NCI-H1092 treated with DMSO at 0.1 percent for 48 hours (cell line): ENCODE measurements at places on chromosomes 1 and 21.

- no peak for DNase-seq
These were observed 85.7 kb upstream of the KRTAP19-8 start for GRCh38 chr21:31124010-31124409.

GRCh38 chr1:45332346-45332720 is 5.6 kb downstream of the HPDL start:
- DNase-seq = no peak

DNA sequence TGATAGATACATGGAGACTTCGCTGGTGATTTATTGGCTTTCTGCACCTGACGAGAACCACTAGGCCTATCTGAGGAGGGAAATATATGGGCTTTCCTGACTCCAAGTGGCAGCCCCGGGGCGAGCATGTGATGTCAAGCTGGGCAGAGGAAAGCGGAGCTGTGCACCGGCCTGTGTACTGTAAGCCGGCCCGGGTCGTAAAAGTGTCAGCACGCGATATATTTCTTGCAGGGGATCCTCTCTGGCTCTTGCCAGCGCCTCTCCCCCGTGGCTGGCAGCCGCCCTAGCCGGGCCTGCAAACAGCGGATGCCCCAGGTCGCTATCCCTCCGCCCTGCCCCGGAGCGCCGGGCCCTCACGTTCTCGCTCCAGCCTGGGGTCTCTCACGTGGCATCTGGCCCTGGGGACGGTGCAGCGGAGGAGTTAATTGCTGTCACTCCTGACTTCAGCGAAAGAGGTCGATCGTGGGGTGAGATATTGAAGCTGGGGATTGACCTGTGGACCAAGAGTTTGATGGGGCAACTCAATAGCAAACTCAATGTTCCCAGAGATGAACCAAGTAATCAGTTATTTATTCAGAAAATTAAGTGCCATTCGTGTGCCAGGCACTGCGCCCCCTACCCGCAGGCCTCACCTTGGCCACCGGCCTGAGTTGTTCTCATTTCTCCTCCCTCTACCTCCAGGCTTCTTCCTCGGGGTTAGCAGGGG is 41.0 kb upstream of the HAO2 start:
- peak; percentile 62 for DNase-seq

GRCh38 chr1:107807405-107807804 is 157.6 kb downstream of the VAV3 start:
- no peak for DNase-seq

GRCh38 chr1:116460261-116460660 is 87.2 kb downstream of the ATP1A1 start:
- no peak for DNase-seq

DNA sequence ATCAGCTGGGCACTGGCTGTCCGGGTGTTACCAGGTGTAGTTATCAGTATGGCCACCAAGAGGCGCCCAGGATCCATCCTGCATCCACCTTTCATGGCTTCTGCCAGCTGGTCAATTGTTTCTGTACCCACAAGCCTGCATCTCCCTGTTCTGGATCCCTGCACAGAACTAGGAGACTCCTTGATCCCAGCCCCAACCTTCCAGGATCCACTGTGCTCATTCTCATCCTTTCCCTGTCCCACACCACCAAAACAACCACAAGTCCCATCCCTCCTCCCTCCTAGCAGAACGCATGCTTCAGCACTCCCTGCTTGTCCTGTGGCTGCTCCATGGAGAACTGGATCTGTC is 27.2 kb upstream of the FOXE3 start:
- DNase-seq = peak; percentile 12

DNA sequence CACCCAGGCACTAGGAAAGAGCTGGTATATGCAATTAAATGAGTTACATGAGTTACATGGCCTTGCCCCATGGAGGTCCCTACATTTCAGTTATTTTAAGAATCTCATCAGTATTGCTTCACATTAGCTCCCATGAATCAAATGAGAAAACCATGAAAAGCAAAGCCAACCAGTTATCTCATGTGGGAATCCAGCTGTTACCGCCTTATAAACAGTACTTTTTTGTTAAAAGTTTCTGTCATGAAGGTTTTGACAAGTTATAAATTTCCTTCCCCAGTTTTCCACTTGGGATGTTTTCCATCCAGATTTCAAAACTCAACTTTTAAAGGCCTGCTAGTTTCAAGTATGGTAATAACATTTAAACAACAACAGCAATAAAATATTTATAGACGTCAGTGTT is 544.8 kb downstream of the NUF2 start:
- no peak for DNase-seq

- DNase-seq = no peak
These were observed 18.8 kb downstream of the SSBP3 start for GRCh38 chr1:54387419-54387818.

- peak; percentile 59 for DNase-seq
These were observed 829 bp downstream of the SPEN start for GRCh38 chr1:15848143-15848928.

DNA sequence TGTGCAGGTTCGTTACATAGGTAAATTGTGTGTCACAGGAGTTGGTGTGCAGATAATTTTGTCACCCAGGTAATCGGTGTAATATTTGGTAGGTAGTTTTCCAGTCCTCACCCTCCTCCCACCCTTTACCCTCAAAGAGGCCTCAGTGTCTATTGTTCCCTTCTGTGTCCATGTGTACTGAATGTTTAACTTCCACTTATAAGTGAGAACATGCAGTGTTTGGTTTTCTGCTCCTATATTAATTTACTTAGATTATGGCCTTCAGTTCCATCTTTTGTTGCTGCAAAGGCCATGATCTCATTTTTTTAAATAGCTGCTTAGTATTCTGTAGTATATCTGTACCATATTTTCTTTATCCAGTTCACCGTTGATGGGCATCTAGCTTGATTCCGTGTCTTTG is 87.3 kb downstream of the RPS6KC1 start:
- DNase-seq = peak; percentile 31

DNA sequence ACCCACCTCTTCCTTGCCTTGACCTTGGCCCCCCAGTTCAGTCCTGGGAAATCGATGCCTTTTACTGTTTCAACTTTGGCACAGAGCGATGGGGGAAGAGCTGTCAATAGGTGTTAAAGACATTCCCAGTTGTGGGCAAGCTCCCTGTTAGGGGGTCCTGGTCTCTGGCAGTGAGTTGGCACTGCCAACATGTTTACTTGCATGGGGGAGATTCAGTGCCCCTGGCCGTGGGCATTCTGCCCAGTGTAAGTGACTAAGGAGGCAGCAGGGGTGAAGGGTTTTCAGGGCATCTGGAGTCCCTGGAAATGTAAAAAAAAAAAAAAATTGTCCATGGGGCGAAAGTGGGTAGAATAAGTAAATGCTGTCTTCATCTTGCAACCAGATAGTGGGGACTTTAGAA is 407.0 kb downstream of the PTPRU start:
- no peak for DNase-seq

DNA sequence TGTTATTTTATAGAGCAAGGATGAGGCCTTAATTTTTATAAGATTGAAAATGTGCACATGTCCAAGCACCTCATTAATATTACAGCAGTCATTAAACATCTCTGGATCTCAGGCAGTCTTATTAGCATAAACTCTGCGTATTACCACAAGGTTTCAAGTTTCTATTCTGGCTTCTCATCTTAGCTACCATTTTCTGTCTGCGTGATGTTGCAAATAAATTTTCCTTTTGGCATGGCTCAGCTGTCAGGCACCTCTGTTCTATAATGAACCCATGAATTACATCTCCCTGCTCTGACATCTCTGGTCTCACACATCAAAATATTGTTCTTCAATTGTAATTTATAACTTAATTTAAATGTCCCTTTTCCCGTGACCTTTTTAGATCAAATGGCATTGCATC is 156.5 kb downstream of the SLC45A1 start:
- DNase-seq = peak; percentile 66

DNA sequence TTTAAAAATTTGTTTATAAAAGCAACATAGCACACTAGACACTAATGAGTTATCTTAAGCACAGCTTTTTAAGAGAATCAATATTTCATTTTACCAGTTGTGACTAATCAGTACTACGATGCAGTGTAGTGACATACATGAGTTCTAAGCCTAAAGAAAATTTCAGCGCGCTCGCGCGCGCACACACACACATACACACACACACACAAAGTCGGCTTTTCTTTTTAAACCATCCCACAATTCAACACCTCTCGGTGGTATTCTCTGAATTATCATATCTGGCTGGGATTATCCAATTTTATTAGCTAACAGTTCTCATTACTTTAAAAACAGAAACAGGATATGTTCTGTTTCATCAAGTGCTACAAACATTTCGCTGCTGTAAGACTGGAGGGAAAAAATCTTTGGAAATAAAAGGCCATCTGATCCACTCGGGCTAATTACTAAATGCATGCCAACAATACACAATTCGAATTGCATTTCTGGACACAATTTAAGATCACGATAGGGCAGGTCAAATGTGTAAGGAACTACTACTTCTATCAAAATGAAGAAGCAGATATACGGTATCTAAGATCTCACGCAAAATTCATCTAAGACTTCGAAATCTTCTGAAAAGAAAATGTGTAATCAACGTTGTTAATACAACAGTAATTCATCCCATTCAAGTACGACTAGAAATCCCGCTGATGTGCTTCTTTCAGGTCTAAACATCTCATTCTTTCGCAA is 1.2 kb downstream of the TUT4 start:
- DNase-seq = no peak

DNA sequence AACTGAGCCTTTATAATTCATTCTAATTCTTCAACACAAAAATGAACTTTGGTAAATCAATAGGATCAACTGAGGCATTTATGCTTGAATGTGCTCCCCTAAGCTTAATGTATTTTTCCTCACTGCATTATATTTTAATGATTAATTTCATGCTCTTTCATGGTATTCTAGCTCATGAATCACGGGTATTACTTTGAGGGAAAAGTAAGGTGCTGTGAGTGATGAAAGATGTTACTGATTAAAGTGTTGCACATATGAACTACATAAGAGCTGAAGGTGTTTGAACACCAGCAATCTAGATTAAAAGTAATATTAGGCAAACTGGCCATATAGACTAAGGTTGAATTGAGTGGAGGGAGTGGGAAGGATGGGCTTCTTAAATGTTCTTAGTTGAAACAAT is 1.9 kb downstream of the DPYD start:
- DNase-seq = no peak

- DNase-seq = no peak
These were observed 9.2 kb downstream of the FBXO28 start for GRCh38 chr1:224123136-224123535.

GRCh38 chr1:44553771-44554170 is 120.5 kb downstream of the TMEM53 start:
- DNase-seq = no peak

DNA sequence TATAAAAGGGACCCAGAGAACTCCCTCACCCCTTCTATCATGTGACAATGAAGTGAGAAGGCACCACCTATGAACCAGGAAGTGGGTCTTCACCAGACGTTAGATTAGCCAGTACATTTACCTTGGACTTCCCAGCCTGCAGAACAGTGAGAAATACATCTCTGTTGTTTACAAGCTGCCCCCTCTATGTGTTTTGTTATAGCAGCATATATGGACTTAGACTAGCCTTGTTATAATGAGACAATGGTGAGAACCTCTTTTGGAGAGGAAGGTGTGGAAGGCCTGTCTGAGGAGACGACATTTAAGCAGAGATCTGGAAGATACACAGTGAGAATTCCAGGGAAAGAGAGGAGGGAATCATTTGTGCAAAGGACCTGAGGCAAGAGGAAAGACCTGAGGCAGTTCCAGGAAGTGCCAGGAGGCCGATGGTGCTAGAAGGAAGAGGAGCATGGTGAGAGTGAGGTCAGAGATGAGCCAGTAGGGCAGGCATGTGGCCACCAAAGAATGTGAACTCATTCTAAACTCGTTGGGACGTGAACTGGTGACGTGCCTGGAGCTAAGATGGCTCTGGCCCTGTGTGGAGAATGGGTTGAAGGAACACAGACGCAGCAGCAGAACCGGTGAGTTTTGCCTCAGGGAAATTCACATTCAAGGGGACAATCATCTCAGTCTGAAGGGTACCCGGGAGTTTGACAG is 98.9 kb upstream of the IRF2BP2 start:
- DNase-seq = no peak

- DNase-seq = no peak
These were observed 45.6 kb downstream of the ZZZ3 start for GRCh38 chr1:77636864-77637263.

- DNase-seq = no peak
These were observed 643.7 kb downstream of the KCNT2 start for GRCh38 chr1:195964516-195964915.

DNA sequence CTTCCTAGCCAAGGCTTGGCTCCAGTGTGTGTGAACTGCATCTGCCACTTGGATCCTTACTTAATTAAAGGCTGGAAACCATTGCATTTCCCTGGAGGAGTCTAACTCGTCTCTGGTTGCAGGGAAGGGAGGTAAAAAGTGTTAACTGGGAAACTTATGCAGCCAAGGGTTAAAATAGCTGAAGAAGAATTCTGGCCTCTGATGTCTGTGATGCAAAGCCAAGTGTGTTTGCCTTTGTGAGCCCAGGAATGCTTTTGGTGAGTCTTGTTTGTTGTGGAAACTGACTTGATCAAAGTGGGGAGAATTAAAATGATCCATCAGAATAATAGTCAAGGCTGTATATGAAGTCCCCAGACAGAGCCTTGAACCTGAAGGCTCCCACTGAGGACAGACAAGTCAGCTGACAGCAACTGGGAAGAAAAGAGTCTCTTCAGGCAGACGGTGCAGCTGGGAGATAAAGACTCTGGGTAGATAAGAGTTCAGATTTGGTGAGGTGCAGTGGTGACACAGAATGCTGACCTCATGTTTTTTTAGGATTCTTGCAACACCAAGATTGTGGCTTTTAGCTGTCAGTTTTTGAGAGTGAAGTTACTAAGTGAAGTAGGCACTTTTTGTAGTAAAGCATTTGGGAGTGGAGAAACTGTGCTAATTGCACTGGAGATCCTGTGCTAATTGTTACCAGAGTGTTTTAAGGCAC is 59.5 kb upstream of the WLS start:
- no peak for DNase-seq

GRCh38 chr21:36194024-36194423 is 37.4 kb downstream of the DOP1B start:
- DNase-seq = no peak

- no peak for DNase-seq
These were observed 2.0 kb upstream of the ZBTB40 start for GRCh38 chr1:22449636-22450035.

GRCh38 chr1:66520655-66521054 is 13.3 kb upstream of the SGIP1 start:
- DNase-seq = no peak

DNA sequence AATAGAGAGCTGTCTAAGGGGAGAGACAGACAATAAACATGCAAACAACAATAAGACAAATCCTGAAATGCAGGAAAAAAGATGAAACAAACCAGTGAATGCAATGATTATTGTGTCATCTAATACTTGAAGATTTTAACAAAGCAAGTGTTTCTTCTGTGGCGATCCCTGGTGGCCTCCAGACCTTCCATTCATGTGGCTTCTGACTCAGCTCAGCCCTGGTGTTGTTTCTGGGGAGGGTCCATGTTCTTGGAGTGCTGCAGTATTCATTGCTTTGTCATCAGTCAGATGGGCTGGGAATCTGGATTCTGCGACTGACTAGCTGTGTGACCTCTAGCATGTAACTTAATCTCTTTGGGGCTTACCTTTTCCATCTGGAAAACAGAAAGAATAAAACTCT is 1.5 kb upstream of the C2CD4D start:
- no peak for DNase-seq
